B cell (primary cell): ENCODE measurements at places on chromosomes 7 and 10.

DNA sequence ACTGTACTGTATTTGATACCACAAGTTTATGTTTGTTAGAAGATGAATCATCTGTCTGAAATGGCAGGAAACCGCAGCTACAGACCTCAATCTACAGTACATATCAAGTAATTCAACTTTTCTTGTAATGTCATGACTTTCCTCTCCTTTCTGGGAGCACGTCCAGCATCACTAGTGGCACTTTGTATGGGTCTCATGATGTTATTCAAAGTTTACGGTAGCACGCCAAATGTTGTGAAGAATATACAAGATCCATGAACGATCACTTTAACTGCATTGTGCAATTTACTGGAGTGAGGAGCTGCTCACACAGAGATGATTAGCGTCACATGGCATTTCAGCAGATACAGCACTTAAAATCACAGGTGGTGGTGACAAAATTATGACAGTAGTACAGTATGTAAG lies 257.8 kb upstream of the GNAI1 start:
- no peak overlapping the region for H3K4me3 ChIP-seq
- no peak overlapping the region for H3K27ac ChIP-seq
- H3K27me3 ChIP-seq, result no peaks in the 10 kb centered on the region
- no peaks in the 10 kb centered on the region for H3K4me1 ChIP-seq
- DNase-seq, result no peak

GRCh38 chr7:71459132-71459531 lies 327.2 kb downstream of the GALNT17 start:
- H3K27me3 ChIP-seq, result no peaks in the 10 kb centered on the region
- no peak overlapping the region for H3K27ac ChIP-seq
- H3K4me1 ChIP-seq, result no peaks in the 10 kb centered on the region
- DNase-seq, result no peak
- no peaks in the 10 kb centered on the region for H3K36me3 ChIP-seq
- H3K4me3 ChIP-seq, result no peak overlapping the region

- H3K4me3 ChIP-seq, result no peak overlapping the region
- H3K27me3 ChIP-seq, result no peaks in the 10 kb centered on the region
- H3K4me1 ChIP-seq, result peaks cover 13% of the 10 kb centered on the region
- peaks cover 2% of the 10 kb centered on the region for H3K36me3 ChIP-seq
- no peak for DNase-seq
- no peak overlapping the region for H3K27ac ChIP-seq
Observed at GRCh38 chr7:133061357-133061756, 20.5 kb downstream of the CHCHD3 start.

DNA sequence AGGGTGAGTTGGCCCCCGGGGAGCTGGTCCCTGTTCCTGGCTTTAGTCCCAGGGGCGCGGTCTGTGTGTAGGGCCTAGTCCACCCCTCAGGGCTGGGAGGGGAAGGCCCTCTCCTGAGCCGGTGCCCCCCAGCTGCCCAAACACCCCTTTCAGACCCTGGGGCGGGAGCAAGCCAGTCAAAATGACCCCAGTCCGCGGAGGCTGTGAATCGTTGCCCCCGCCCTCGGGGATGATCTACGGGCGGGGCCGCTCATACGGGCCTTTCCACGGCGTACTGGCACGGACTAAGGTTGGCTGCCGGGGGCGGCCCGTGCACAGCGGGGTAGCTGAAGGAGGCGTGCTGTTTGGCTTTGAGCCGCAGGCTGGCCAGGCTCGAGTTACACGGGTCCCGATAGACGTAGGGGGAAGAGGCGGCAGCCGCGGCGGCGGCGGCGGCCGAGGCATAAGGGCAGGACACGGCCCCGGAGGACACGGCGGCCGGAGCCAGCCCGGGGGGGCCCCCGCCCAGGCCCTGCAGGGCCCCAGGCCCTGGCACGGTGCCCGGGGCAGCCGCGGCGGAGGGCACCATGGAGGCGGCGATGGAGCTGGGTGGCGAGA lies 4.3 kb downstream of the ELOVL3 start:
- peaks cover 69% of the 10 kb centered on the region for H3K27me3 ChIP-seq
- H3K4me3 ChIP-seq, result peak overlapping the region; percentile 53
- peak; percentile 59 for DNase-seq
- peaks cover 38% of the 10 kb centered on the region for H3K4me1 ChIP-seq

GRCh38 chr7:98289333-98289875 lies 7.9 kb downstream of the BRI3 start:
- no peak for DNase-seq
- H3K27ac ChIP-seq, result no peak overlapping the region
- H3K4me1 ChIP-seq, result peaks cover 11% of the 10 kb centered on the region
- H3K4me3 ChIP-seq, result no peak overlapping the region
- H3K36me3 ChIP-seq, result peaks cover 1% of the 10 kb centered on the region
- H3K27me3 ChIP-seq, result no peaks in the 10 kb centered on the region

DNA sequence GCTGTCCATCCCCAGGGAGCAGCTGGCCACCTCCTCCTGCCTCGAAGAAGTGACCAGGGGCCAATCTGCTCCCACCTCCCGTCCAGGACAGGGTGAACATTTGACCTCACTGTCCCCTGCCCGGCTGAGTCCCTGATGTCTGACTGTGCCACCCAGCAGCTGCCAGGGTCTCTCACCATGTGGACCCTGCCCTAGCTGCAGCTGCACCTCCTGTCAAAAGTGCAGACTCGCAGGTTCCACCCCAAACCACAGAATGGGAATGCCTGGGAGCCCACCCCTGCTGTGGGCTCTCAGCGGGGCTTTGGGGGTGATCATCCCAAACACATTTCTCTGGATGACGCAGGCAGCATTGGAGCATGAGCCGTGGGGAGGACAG lies 86.1 kb downstream of the RGS10 start:
- H3K36me3 ChIP-seq, result peaks cover 31% of the 10 kb centered on the region
- peaks cover 19% of the 10 kb centered on the region for H3K4me1 ChIP-seq
- no peak overlapping the region for H3K4me3 ChIP-seq

- no peak for DNase-seq
- H3K4me1 ChIP-seq, result peaks cover 8% of the 10 kb centered on the region
- H3K4me3 ChIP-seq, result no peak overlapping the region
- H3K27me3 ChIP-seq, result no peaks in the 10 kb centered on the region
- H3K27ac ChIP-seq, result no peak overlapping the region
Observed at GRCh38 chr10:129626796-129627435, 159.9 kb downstream of the MGMT start.
